ENCODE measurements at places on chromosomes 2 and 18. TPM values are rescaled to one million over a fixed set of nuclear protein-coding genes. Genes with fewer than 3 reads are reported as not detected.

Gene DAPL1
- 12.3 TPM for total RNA-seq

Gene HS1BP3
- total RNA-seq, result 30.8 TPM

Gene ANKAR
- 40.2 TPM for total RNA-seq

Gene GPR39
- total RNA-seq, result 4.0 TPM

Gene HAT1
- 34.0 TPM for total RNA-seq

Gene CCDC148
- 4.6 TPM for total RNA-seq

Gene PDE11A
- total RNA-seq, result 4.0 TPM

Gene ASB18
- total RNA-seq, result not detected

Gene TEX44
- total RNA-seq, result not detected

Gene POMC
- total RNA-seq, result 11.8 TPM

Gene CYBRD1
- 489 TPM for total RNA-seq

Gene CCDC142
- total RNA-seq, result 13.6 TPM

GRCh38 chr18:77161383-77161782 is 28.8 kb upstream of the MBP start:
- peaks cover 13% of the 10 kb centered on the region for H3K4me1 ChIP-seq
- no peaks in the 10 kb centered on the region for H3K36me3 ChIP-seq
- H3K27ac ChIP-seq, result no peak overlapping the region
- H3K4me3 ChIP-seq, result no peak overlapping the region
- DNase-seq, result no peak

- DNase-seq, result no peak
- H3K27me3 ChIP-seq, result no peaks in the 10 kb centered on the region
- no peak overlapping the region for H3K27ac ChIP-seq
- H3K4me1 ChIP-seq, result peaks cover 3% of the 10 kb centered on the region
- H3K36me3 ChIP-seq, result no peaks in the 10 kb centered on the region
Measured at GRCh38 chr2:57465967-57466366, 580.6 kb upstream of the VRK2 start.

DNA sequence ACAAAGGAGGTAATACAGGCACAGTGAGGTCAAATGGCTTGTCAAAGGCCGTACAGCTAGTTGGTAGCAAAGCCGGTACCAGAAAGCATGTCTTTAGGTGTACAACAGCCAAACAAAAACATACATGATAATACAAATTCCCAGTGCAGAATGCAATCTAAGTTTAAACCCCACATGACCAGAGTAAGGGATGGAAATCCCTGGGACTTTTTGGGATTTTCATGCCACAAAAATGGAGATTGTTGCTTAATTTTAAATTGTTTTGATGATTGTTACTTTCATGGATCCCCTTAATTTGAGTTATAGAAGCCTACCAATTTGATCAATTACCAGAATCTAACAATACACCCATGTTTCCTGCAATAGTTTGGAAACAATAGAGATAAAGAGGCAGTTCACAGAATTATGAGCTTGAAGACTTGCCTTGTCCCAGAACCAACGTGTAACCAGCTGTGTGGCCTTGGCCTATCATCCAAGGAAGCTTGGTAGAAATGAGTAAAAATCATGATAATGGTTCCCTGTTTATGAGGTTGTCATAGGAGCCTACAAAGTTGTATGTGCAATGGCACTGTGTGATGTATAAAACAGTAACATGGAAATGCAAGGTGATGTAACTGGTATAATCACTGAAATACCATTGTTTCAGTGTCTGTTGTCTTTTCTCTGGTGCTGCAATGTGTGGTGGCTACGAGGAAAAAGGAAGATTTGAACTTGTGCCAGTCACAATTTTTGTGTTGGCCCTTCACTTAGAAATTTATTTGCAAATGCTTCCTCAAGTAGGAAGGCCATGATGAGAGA is 85.3 kb downstream of the ZEB2 start:
- H3K4me1 ChIP-seq, result peaks cover 9% of the 10 kb centered on the region
- H3K36me3 ChIP-seq, result no peaks in the 10 kb centered on the region
- H3K27ac ChIP-seq, result no peak overlapping the region
- DNase-seq, result no peak

GRCh38 chr2:223328578-223328977 is 273.6 kb downstream of the SCG2 start:
- H3K27me3 ChIP-seq, result no peaks in the 10 kb centered on the region
- no peak overlapping the region for H3K4me3 ChIP-seq
- no peak for DNase-seq
- H3K4me1 ChIP-seq, result no peaks in the 10 kb centered on the region
- H3K36me3 ChIP-seq, result no peaks in the 10 kb centered on the region

GRCh38 chr2:68589963-68590362 is 53.4 kb upstream of the PROKR1 start:
- no peaks in the 10 kb centered on the region for H3K27me3 ChIP-seq
- H3K36me3 ChIP-seq, result no peaks in the 10 kb centered on the region
- peaks cover 3% of the 10 kb centered on the region for H3K4me1 ChIP-seq

DNA sequence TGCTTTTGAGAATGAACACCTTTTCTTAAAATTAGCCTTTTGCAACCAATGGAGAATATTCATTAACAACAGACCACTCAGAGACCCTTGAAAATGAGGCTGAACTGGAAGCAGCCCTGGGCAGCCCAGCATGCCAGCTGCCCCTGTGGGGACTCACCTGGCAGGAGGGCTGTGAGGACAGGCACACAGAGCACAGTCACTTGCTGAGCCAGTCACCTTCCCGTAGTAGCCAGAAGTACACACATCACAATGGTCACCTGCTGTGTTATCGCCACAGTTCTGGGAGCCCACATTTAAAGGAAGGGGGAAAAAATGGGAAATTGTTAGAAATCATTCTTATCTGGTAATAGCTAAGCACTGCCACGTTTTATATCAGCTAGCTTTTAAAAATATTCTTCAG is 115.5 kb downstream of the LAMA1 start:
- H3K36me3 ChIP-seq, result no peaks in the 10 kb centered on the region
- DNase-seq, result no peak
- H3K27ac ChIP-seq, result no peak overlapping the region

- no peak for DNase-seq
- H3K4me1 ChIP-seq, result no peaks in the 10 kb centered on the region
- no peaks in the 10 kb centered on the region for H3K27me3 ChIP-seq
- no peak overlapping the region for H3K27ac ChIP-seq
Measured at GRCh38 chr18:40179729-40180461, 1775.1 kb upstream of the PIK3C3 start.

GRCh38 chr2:152506843-152507242 is 171.9 kb downstream of the FMNL2 start:
- H3K4me1 ChIP-seq, result peaks cover 2% of the 10 kb centered on the region
- no peak for DNase-seq
- no peak overlapping the region for H3K4me3 ChIP-seq
- H3K27me3 ChIP-seq, result no peaks in the 10 kb centered on the region

- no peaks in the 10 kb centered on the region for H3K4me1 ChIP-seq
- no peak for DNase-seq
- no peaks in the 10 kb centered on the region for H3K27me3 ChIP-seq
- no peak overlapping the region for H3K4me3 ChIP-seq
- H3K27ac ChIP-seq, result no peak overlapping the region
- no peaks in the 10 kb centered on the region for H3K36me3 ChIP-seq
Measured at GRCh38 chr2:111923276-111923804, 24.9 kb downstream of the MERTK start.

DNA sequence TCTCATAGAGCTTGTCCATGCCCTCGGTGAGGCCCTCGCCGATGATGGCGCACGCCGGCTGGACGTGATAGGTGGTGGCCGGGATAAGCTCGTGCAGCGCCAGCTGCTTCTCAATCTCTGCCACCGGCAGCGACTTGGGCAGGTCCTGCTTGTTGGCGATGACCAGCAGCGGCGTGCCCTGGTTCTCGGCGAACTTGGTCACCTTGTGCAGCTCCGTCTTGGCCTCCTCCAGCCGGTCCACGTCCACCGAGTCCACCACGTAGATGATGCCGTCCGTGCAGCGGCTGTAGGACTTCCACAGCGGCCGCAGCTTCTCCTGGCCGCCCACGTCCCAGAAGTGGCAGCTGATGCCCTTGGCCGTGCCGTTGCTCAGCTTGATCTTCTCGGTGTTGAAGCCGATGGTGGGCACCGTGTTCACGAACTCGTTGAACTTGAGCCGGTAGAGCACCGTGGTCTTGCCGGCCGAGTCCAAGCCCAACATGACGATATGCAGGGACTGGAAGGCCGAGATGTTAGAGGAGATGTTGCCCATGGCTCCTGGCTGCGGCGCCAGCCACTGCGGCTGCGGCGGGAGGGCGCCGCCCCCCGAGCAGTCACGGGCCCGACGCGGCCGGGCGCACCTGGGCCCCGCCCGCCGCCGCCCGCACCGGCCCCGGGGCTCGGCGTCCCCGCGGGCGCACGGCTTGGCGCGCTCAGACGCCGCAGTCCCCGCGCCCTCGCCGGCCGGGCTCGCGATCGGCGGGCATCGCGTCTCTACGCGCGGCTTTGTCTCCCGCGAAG is 636 bp downstream of the ARL4C start:
- H3K27ac ChIP-seq, result no peak overlapping the region
- H3K4me3 ChIP-seq, result no peak overlapping the region
- H3K36me3 ChIP-seq, result no peaks in the 10 kb centered on the region
- peak; percentile 26 for DNase-seq
- H3K4me1 ChIP-seq, result peaks cover 27% of the 10 kb centered on the region

- no peak overlapping the region for H3K27ac ChIP-seq
- no peak for DNase-seq
- peaks cover 44% of the 10 kb centered on the region for H3K4me1 ChIP-seq
Measured at GRCh38 chr18:13374468-13375301, 156.1 kb downstream of the LDLRAD4 start.

DNA sequence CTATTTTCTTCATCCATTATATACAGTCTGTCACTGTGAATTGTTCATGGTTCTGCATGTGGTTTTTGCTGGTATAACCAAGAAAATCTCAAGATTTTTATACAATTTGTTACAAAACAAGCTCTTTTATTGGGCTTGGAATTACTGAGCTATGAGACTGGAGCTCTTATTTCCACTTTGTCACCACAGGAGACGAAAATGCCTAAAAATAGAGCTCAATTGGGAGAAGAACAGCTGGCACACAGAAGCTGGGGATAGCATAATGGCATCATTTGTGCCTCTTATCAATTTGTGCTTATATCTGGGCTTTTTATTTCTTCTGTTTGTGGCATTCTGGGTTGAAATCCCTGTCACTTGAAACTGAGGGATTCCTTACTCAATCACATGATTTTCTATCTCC is 219.1 kb downstream of the CALCRL start:
- DNase-seq, result no peak
- H3K27me3 ChIP-seq, result no peaks in the 10 kb centered on the region
- no peak overlapping the region for H3K27ac ChIP-seq
- no peaks in the 10 kb centered on the region for H3K4me1 ChIP-seq
- H3K36me3 ChIP-seq, result no peaks in the 10 kb centered on the region
- no peak overlapping the region for H3K4me3 ChIP-seq

DNA sequence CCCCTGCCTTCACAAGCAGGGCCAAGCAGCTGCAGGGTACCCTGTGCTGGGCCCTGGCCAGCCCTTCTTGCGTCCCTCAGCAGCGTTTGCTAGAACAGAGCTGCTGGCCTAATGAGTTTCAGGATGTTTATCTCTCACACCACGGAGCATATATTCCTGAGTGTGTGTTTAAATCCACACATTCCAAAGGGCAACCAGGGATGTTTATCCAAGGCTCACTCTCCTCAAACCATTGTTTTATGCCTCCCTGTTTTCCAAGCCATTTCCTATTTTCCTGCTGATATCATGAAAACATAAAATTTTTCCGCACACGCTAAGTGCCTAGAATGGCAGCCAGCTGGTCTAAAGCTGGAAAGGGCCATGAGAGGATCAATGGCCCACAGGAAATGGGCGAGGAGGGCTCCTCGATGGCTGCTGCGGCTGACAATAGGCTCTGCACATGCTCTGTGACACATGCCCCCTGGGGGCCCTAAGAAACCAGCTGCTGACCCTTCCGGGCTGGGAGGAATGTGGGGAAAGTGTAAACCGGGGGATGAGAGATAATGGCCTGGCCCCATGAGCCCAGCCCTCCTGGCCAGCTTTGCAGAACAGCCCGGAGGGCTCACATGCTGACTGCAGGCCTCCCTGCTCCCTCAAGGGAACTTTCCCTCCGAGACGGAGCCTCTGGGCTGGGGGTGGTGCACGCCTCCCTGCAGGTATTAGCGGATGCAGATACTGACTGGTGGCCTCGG is 194.0 kb downstream of the NDUFA10 start:
- DNase-seq, result no peak
- no peaks in the 10 kb centered on the region for H3K36me3 ChIP-seq
- H3K4me3 ChIP-seq, result no peak overlapping the region
- H3K27ac ChIP-seq, result no peak overlapping the region

- peaks cover 9% of the 10 kb centered on the region for H3K4me1 ChIP-seq
- H3K27me3 ChIP-seq, result no peaks in the 10 kb centered on the region
- no peaks in the 10 kb centered on the region for H3K36me3 ChIP-seq
- H3K4me3 ChIP-seq, result no peak overlapping the region
- H3K27ac ChIP-seq, result no peak overlapping the region
Measured at GRCh38 chr2:164538240-164538866, 82.9 kb downstream of the GRB14 start.

- no peak for DNase-seq
- no peaks in the 10 kb centered on the region for H3K4me1 ChIP-seq
- H3K36me3 ChIP-seq, result no peaks in the 10 kb centered on the region
- no peaks in the 10 kb centered on the region for H3K27me3 ChIP-seq
Measured at GRCh38 chr2:205022841-205023240, 477.6 kb downstream of the PARD3B start.

GRCh38 chr2:158004126-158004764 is 97.4 kb upstream of the UPP2 start:
- DNase-seq, result no peak
- no peaks in the 10 kb centered on the region for H3K27me3 ChIP-seq
- no peak overlapping the region for H3K27ac ChIP-seq
- peaks cover 4% of the 10 kb centered on the region for H3K4me1 ChIP-seq
- no peak overlapping the region for H3K4me3 ChIP-seq

GRCh38 chr2:11132036-11132671 is 23.1 kb upstream of the SLC66A3 start:
- H3K4me1 ChIP-seq, result peaks cover 27% of the 10 kb centered on the region

- no peak overlapping the region for H3K27ac ChIP-seq
- no peak for DNase-seq
- H3K4me1 ChIP-seq, result no peaks in the 10 kb centered on the region
- no peaks in the 10 kb centered on the region for H3K27me3 ChIP-seq
- H3K4me3 ChIP-seq, result no peak overlapping the region
- H3K36me3 ChIP-seq, result no peaks in the 10 kb centered on the region
Measured at GRCh38 chr2:237181844-237182243, 96.2 kb downstream of the COPS8 start.

DNA sequence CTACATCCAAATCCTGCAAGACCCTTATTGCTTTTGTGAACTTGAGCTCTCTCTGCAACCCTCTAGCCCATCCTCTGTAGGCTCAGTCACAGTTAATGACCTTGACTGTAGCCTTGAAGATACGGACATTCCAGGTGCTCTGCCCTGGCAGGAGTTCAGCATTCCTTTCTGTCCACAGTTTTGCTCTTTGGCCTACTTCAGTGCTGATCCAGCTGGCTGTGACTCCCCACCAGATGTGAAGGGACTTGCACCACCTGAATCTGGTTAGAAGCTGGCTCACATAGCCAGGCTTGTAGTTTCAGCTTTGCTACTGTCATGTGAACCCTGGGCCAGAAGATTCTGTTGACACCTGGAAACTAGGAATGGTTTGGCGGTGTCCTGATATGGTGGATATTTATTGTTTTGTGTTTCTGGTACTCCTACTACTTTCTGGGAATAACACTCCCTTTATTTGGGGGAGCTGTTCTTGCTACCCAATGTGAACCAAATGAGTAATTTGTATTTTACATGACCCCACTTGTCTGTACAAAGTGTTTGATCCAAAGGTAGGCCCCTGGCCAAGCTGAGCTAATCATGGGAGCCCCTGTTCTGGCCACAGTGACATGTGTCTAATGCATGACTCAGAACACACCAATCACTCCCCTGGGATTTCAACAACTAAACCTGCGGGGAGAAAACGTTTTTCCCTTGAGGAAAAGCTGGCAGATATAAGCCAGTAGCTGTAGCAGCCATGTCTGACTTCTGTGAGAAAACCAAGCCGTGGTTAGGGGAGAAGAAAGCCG is 73.4 kb downstream of the CDCA7 start:
- H3K36me3 ChIP-seq, result no peaks in the 10 kb centered on the region
- peaks cover 15% of the 10 kb centered on the region for H3K4me1 ChIP-seq
- H3K4me3 ChIP-seq, result no peak overlapping the region
- peak; percentile 83 for DNase-seq
- no peaks in the 10 kb centered on the region for H3K27me3 ChIP-seq
